ENCODE measurements at places on chromosomes 6 and 20. TPM values are rescaled to one million over a fixed set of nuclear protein-coding genes. Genes with fewer than 3 reads are reported as not detected.

DNA sequence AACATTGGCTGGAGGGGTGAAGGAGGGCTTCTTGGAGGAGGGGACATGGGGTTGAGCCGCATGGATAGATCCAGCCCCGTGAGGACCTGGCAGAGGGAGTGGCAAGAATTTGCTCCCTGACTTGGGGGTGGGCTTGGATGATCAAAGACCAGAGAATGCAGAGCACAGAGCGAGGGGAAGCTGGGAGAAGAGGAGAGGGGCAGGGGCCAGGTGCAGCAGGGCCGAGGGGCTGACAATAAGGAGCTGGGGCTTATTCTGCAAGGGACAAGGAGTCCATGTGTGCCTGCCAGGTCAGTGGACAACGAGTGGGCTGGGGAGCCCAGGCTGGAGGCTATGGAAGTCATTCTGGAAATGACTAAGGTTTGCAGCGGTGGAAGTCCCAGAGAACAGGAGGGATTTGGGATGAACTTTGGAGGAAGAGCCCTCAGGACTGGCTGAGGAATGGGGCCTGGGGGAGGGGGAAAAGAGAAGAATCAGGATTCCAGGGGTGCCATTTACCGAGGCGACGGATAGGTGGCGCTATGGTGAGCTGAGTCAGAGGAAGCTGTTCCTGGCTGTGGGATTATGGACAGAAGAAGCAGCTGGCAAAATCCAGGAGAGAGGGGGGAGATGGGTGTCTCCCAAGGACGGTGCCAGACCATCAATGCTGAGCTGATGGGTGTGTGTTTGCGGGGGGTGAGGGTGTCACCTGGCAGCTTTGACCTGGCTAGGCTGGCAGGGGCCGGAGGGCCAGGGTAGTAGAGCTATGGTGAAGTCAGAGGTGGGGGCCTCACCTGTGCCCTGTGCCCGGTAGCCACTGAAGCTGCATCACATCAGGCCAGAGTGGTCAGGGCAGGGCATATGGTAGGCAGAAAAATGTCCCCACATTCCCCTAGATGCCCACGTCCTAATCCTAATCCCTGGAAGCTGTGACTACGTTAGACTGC lies 7.8 kb downstream of the KCNG1 start:
- DNase-seq, result peak; percentile 70

GRCh38 chr6:3326981-3327380 lies 68.2 kb downstream of the PSMG4 start:
- no peak for DNase-seq

GRCh38 chr6:30816791-30817739 lies 67.3 kb upstream of the DDR1 start:
- DNase-seq, result no peak

Gene NFYA
- polyA plus RNA-seq, result 57.4 TPM

DNA sequence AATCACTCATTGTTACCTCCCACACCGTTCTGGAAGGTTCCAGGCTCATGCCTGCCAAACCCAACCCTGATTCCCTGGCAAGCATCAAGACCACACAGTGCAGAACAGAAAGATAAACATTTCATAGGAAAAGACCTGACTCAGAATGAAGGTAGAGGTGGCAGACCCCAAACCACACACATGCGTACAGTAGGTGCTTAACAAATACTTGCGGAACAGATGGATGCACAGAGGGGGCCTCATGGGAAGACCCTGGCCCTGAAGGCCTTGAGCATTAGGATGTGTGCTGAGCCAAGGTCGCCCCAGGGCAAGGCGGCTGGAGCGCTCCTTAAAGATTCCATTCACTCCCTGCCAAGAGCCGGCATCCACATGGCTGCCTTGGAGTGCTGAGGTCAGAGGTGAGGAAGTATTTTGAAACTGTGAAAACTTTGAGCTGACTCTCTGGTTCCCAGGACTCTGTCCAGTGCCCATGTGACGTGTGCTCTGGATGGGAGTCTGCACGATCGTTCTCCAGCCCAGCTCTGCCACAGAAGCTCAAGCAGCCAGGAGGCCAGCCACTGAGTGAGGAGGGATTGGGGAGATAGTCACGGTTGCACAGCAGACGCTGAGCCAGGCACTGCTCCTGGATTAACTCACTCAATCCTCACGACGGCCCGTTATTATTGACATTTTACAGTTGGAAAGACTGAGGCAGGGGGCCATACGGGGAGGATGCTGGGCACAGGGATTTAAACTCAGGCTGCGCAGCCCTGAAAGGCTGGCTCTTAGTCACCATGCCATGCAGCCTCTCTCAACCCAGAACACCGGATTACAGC lies 65.5 kb upstream of the AFDN start:
- DNase-seq, result no peak
